ENCODE measurements at places on chromosomes 11 and 22.

DNA sequence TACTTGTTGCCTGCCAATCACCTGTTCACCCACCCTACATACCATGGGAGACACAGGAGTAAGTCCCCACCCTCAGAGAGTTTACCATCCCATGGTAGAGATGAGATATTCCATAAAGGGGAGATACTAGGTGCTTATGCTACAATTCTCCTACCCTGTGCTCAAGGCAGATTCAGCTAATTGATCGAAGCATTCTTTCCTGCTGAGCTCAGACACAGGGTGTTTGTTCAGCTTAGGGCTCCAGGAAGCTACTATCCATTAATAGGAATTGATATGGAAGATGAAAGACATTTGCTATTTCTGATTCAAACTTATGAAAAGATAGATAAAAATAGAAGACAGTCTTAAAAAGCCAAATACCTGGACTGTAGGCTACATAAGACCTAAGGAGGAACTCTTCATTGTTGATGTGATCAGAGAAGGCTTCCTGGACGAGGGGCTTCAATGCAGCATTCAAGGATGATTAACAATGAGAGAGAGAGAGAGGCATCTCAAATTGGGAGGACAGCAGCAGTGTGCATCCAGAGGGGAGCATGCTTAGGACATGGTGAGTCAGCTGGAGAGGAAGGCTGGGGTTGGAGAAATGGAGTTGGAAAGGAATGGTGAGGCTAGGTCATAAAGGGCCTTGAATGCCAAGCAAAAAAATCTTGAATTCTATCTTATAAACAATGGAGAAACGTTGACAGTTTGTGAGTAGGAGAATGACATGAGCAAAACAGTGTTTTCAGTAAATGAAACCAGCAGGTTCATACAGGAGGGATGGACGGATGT lies 15.0 kb downstream of the SYT13 start:
- DNase-seq = no peak

DNA sequence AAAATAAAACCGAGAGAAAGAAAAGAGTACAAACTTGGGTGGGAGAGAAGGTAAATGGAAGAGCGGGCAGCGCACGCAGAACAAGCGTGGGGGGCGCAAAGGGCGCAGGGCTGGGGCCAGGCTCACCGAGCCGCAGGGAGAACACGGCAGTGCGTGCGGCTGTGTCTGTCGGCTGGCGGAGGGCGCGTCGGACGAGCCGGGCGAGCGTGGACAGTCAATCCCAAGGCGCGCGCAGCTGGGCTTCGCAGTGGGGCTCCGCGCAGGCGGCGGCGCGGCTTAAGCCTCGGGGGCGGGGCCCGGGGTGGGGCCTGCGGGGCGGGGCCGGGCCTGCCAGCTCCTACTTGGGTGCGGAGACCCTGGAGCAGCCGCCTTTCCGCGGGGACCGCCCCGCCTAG lies at the start of gene UCP2:
TSS of gene UCP2 (minus strand) at position 249 of the 395 bp plus-strand sequence. CDS start 4,465 bp downstream, outside the sequence.
- peak; percentile 68 for DNase-seq

DNA sequence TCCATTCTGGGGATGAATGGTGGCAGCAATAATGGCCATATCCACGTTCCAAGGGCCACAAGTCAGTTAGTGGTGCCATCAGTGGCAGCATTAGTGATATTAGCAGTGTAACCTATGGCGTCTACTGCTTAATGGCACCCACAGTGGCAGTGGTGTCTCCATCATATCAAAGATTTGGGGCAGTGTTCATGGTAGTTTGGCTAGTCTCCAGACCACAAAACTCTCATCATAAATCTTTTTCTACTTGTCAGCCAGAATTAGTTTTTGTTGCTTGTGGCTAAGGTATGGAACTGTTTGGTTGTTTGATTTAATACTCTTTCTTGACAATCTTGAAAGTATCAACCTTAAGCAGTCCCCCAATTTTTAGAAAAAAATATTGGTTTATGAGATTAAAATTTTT lies 45.1 kb upstream of the DEUP1 start:
- DNase-seq = no peak

GRCh38 chr11:46969379-46969778 lies 32.8 kb downstream of the CSTPP1 start:
- DNase-seq = no peak

DNA sequence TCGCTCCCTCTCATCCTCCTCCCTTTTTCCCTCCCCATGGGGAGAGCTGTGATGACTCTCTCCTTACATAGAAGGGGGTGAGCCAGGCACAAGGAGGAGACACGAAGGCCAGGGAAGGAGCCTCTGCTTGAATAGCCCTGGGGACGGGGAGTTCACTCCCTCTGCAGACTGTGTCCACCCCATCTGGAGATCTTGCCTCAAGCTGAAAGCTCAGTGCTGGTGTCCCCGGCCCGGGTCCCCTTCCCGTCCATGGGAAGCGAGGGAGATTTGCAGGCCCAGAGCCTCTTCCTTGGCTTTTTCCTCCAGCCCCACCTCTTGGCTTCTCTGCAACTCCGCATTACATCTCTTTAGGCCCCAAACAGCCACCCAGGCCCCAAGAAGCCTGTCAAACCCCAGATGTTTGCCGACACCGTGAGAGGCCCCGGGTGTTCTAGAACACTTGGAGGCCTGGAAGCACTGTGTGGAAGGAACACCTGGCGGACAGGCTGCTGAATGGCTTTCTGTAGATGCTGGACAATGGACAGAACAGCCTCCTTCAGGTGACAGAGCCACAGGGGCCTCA lies 32.3 kb downstream of the LINC01488 start:
- no peak for DNase-seq

- DNase-seq = no peak
These were observed 2.4 kb downstream of the MPST start for GRCh38 chr22:37021710-37022482.

GRCh38 chr22:32414191-32414590 lies 2.1 kb upstream of the RTCB start:
- DNase-seq = no peak

GRCh38 chr22:40326905-40327735 lies 19.2 kb upstream of the ADSL start:
- no peak for DNase-seq

GRCh38 chr11:45766469-45766868 lies 38.5 kb upstream of the SLC35C1 start:
- no peak for DNase-seq

GRCh38 chr11:27497284-27497866 lies 9.2 kb downstream of the LIN7C start:
- no peak for DNase-seq

DNA sequence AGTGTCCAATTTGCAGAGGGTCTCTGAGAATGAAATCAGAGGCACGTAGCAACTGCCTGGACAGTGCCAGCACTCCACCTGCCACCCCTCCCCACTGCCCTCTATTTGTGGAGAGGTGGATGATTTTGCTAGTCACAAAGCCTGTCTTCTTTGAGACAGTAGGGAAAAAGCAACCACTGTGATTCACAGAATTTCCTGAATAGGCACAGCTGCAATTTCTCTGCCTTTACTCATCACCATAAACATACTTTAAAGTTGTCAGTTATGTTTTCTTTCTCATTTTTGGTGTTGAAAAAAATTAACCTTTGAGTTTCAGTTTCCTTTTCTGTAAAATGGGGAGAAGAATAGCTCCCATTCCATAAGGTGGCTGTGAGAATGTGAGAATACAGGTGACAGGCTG lies 134.3 kb downstream of the TEAD1 start:
- DNase-seq = no peak

DNA sequence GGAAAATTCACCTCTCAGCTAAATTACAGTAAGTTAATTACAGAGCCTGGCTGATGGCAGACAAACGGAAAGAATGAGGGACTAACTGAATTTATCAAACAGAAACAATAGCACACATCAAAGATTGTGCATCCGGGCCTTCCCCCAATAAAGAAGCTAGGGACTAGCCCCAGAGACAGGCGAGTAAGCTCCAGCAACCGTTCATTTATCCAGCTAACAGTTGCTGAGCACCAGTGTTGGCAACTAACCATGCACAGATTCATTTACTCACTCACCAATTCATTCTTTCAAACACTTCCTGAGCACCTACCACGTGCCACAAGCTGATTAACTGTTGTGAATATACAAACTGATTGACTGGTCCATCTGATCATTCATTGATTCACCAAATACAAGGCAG lies 51.2 kb downstream of the SMCO4 start:
- DNase-seq = no peak

- DNase-seq = no peak
These were observed 60.1 kb downstream of the PRR5L start for GRCh38 chr11:36356201-36356600.

DNA sequence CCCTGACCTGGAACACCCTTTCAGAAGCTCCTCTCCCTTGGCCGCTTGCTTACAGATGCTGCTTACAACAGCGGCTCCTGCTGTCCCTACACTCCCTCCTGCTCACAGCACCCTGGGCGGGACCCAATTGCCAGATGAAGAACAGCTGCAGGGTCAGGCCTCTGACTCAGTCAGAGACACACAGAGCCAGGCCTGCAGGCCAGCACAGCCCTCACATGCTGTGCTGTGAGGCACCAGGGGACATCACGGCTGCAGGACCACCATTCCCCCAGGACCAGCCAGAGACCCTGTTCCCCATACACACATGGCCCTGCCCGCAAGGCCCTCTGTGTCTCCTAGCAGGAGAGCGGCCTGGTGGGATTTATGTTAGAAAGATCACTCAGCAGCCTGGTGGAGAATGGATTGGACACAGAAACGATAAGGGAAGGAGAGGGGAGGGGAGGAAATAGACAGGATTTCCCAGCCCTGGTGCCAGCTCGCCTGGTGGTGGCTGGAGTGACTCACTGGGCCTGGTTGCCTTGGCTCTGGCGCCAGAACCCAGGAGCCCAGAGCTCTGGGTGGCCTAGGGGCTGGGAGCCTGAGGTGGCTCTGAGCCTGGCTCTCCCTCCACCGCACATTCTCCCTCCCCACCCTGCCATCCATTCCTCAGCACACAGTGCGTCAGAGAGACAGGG lies 6.7 kb downstream of the CAPN5 start:
- DNase-seq = peak; percentile 66

- no peak for DNase-seq
These were observed 343.3 kb upstream of the CTSC start for GRCh38 chr11:88680806-88681205.
